IMR-90 (cell line): ENCODE measurements at places on chromosomes 16 and 17. TPM values are rescaled to one million over a fixed set of nuclear protein-coding genes. Genes with fewer than 3 reads are reported as not detected.

Gene CIBAR2
- 0.18 TPM in 1 of 2 replicates, not detected in the other for total RNA-seq

Gene SLC46A1
- 2.7 and 2.8 TPM in 2 replicates for total RNA-seq

Gene HOXB5
- 0.54 and 0.56 TPM in 2 replicates for total RNA-seq

Gene EVPLL
- total RNA-seq = not detected in 2 replicates

Gene PRKCB
- total RNA-seq = under 0.01 TPM in 1 of 2 replicates, not detected in the other

Gene HES7
- total RNA-seq = not detected in 2 replicates

Gene ZKSCAN2
- 3.8 and 4.7 TPM in 2 replicates for total RNA-seq

Gene SOCS1
- 2.0 and 2.2 TPM in 2 replicates for total RNA-seq

Gene CCL14
- not detected in 2 replicates for total RNA-seq

Gene ITGA2B
- under 0.01 TPM in 2 replicates for total RNA-seq

Gene TEKT5
- not detected in 2 replicates for total RNA-seq

Gene EME1
- total RNA-seq = 8.9 and 9.1 TPM in 2 replicates

Gene LPCAT2
- 8.6 and 15.6 TPM in 2 replicates for total RNA-seq

Gene CDH5
- not detected in 2 replicates for total RNA-seq

Gene LGALS9B
- total RNA-seq = not detected in 2 replicates

Gene NOB1
- 36.4 and 47.0 TPM in 2 replicates for total RNA-seq
